Gastrocnemius medialis (tissue), 4 donors: ENCODE measurements at places on chromosomes 5 and 9.

DNA sequence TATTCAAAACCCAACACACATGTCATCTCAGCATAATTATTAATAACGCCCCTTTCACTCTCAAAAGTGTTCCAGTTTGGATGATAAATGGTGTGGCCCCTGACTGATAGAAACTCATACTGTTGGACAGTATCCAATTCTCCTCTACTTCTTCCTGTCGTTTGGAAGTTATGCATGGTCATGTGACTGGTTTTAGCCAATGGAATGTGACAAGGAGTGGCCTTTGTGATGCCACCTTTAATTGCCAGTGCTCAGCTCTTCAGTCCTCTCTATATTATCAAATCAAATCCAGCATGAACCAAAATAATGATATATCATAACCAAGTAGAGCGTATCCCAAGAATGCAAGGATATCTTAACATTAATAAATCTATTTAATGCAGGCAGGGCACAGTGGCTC, 117.8 kb upstream of the SPIN1 start:
- DNase-seq = no peak

DNA sequence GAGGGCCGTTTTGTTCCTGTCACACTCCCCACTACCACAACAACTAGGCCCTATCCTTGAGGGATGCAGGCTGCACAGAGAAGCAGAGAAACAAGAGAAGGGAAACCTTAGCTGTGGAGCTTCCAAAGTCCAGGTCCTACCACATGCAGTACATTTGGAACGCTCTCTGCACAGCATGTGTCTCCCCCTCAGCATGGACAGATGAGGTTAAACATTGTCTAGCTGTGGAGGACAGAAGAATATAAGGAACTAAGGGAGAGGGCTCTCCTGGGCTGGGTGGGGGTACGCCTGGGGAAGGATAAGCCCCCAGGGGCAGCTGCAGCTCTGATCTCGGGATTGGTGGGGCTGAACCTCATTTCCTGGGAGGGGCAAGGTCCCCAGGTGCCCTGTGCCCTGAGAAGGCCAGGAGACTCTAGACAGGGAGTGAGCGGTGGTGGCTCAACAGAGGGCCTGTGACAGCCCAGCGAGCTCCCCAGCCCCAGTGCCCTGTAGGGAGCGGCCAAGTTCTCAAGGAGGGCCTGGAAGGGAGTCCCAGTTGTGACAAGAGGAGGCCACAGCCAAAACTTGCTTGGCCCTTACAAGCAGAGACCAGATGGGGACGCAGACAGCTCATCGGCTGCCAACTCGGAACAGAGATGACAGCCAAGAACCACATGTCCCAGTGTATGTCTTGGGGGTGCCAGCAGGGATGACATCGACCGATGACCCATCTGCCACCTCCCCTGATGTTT, 30.1 kb downstream of the TSPAN17 start:
- DNase-seq = peak; percentile 29

DNA sequence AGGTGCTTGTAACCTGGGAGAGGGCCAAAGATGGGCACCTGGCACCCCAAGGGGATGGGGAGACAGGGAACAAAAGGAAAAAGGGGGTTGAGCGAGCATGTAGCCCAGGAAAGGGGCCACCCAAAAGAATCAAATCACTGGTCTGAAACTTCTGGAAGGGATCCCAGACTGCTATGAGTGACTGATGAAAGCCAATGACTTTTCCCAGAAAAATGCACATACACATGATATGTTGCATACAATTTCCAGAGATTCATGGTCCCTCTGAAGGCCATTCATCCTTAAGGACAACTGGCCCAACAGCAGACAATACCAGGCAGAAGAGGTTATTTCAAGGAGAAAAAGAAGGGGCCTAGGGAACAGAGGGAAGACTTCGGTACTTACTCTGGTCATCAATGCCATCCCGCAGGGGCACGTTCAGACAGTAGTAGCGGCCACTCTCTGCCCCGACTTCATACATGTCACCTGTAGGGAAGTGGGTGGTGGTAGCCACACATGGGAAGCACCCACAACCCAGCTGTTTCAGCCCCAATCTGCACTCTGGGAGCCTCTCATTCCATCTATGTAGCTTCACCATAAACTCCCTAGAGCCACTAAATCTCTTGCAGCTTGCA, 8.4 kb downstream of the HDAC3 start:
- DNase-seq = no peak

DNA sequence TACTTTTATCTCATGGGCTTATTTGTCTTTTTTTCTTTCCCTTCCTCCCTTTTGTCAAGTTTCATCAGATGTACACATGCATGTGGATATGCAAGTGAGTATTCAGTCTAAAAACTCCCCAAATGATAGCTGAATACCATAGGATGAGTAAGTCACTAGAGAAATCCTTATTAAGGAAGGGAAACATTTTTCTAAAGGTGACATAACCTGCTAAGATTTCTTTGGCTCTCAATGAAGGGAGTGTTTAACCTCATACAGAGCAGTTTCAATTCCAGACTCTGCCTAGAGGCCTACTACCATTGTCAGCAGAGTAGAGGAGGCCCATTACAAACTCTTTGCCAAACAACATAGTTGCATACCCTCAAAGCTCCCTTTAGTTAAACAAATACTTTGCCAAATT, 192.4 kb downstream of the ARHGEF28 start:
- DNase-seq = no peak

DNA sequence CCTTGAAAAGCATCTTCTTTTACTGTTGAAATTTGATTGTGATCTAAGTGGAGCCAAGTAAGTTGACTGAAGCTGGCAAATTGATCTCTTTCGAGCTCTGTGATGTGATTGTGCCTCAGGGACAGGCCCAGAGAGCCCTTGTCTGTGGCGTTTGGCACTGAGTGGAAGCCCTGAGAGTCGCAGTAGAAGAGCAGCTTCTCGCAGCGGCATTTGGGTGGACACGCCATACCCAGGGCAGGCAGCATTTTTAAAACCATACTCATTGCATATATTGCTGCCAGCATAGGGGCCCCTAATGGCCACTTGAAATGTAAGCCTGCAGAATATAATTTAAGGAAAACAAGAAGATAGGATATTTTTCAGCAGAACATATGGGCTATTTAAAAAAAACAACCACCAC, 894 bp downstream of the LRRTM2 start:
- no peak for DNase-seq

DNA sequence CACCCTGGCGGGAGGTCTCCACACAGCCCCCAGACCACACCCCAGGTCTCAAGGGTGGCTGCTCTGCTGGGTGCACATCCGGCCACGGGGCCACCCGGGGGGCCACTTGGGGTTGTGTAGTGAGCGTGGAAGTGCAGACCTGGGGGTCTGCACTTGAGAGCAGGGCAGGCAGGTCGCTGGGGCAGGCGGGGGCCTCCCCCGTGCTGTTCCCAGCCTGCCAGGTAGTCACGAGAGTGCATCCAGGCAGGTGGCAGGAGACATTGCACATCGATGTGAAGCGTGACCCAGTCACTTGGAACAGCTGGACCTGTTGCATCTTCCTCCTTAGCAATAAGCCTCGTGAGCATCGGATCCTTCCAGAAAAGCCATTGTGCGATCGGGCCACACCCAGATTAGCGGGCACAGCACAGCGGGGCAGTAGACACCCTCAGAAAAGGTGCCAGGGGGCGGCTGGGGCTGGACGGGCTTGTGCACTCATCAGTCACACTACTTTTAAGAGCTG, 4.8 kb upstream of the ENTPD8 start:
- DNase-seq = no peak

DNA sequence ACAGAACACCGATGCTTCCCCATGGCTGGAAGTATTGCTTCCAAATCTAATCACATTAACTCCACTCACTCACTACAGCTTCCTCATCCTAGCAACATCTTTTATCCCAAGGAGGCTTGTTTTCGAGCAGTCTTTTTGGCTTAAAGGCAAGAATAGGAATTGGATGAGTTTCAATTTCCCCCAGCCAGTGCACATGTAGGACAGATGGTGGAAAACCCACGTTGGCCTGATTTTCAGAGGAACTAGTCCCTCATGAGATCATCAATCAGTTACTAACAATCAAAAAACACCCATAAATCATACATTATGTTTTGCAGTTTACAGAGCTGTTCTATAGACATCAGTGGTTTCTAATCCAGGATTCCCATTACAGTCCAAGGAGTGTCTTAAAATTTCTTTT, 48.5 kb upstream of the AGXT2 start:
- no peak for DNase-seq

DNA sequence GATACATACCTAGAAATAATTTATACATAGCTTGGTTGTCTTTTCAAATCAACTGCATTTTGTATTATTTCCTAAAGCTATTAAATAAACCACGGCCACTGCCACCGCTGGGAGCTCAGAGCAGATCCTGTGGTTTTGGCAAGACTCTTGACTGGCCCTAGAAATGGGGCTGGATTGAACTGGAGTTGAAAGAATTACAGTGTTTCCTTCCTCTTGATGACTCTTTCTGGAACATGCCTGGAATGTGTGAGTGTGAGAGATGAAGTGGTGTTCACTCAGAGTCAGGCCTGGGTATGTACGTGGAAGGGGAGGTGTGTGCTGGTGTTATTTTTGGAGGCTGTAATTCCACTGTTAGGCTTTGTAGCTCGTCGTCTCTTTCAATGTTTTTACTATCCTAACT, 45.9 kb downstream of the TEK start:
- no peak for DNase-seq

- DNase-seq = no peak
Measured at GRCh38 chr5:163347671-163348070, 89.7 kb upstream of the CCNG1 start.

DNA sequence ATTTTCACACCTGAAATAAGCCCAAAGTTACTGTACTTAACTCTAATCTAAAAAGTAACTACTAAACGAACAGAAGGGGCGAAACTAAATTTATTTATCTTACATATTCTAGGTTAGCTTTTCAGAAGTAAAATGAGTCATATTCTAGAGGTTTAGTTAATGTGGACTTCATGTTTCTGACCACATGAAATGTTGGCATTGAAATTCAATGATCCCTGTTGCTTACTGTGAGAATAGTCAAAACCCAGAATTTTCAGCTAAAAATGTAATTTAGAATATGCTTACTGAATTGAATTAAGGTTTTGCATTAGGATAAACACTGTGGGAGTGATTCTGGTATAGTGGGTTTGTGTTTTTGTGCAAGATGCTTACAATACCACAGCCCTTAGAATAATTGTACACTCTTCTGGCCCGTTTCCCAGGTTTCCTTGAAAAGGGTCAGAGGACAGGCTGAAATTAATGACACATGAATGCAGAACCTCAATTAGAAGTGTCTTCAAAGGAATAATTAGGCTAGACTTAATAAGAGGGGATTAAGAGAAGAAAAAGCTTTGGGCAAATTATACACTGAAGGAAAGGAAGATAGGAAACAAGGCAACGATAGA, 1.4 kb upstream of the SNX18 start:
- DNase-seq = no peak

- DNase-seq = no peak
Measured at GRCh38 chr9:131706608-131706970, 33.3 kb downstream of the RAPGEF1 start.

GRCh38 chr5:3593771-3594509, 1.7 kb upstream of the IRX1 start:
- DNase-seq = no peak

GRCh38 chr9:16150501-16150900, 597.7 kb downstream of the CCDC171 start:
- no peak for DNase-seq

GRCh38 chr9:135666534-135667462, 3.7 kb downstream of the LCN9 start:
- DNase-seq = no peak

- DNase-seq = no peak
Measured at GRCh38 chr5:34699155-34700077, 43.3 kb downstream of the RAI14 start.

- no peak for DNase-seq
Measured at GRCh38 chr5:72608297-72608696, 101.1 kb upstream of the ZNF366 start.

DNA sequence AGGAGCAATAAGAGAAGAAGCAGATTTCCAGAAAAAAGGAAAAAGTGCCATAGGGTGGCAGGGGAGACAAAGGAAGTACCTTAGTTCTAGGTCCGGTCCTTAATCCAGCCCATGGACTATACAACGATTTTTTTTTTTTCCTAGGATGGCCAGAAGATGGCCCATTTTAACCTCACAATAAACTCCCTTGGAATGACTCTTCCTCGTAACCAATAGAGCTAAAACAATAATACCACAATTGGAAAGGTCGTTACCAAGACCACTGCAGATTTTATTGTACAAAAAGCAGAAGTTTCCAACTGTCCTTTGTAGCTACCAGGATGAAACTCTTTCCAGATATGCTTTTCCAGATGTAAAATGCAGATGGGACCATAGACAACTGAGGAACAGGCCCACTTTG, 34.4 kb upstream of the SSBP2 start:
- DNase-seq = no peak

DNA sequence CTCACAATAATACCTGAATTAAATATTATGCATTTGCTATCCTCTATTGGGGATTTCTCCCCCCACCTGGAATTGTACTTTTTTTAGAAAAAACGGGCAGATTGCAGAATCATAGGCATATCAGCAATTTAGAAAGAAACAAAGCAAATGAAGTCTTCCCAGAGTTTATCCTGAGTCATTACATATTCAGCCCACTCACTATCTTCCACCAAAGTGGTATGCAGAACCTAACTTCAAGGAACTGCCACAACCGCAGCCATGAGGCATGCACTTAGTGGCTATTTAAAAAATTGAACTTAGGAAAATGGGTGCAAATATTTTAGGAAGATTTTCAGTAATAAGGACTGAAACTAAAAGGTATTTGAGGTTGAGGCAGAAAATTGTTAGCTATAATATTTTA, 48.6 kb downstream of the UBAP1 start:
- DNase-seq = no peak

GRCh38 chr5:39266442-39266841, 47.1 kb upstream of the FYB1 start:
- DNase-seq = no peak

- no peak for DNase-seq
Measured at GRCh38 chr5:66139318-66139712, 4.8 kb upstream of the SREK1 start.

- DNase-seq = no peak
Measured at GRCh38 chr9:117723986-117724625, 19.9 kb downstream of the TLR4 start.

GRCh38 chr9:130142056-130142455, 30.1 kb upstream of the NCS1 start:
- no peak for DNase-seq

DNA sequence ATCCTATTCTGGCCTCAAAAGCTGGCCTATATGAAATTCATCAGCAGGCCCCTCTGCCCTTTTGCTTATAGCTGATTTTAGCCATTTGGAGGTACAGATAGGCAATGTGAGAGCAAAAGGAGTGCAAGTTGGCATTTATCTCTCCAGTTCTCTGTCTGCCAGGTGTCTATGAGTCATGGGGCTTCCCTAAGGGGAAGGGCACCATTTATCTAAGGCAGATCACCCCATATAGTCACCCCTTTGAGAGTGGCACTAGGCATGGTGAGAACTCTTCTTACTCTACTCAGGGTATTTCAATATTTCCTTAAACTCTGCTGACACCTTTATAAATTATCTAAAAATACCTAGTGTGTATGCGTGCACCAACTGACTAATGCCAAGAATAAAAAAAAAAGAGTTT, 314.7 kb upstream of the CDH6 start:
- no peak for DNase-seq
